Right renal pelvis (tissue), 4 donors: ENCODE measurements at places on chromosomes 4 and X. TPM values are rescaled to one million over a fixed set of nuclear protein-coding genes. Genes with fewer than 3 reads are reported as not detected.

The PHOX2B gene
- 0.17 TPM for polyA plus RNA-seq

The NDNF gene
- polyA plus RNA-seq: 67.4 TPM

The PAGE4 gene
- 0.79 TPM for polyA plus RNA-seq

The CLDN24 gene
- polyA plus RNA-seq: 0.69 TPM

The ETDB gene
- polyA plus RNA-seq: not detected

The PDZD11 gene
- polyA plus RNA-seq: 57.6 TPM

The SSX2 gene
- not detected for polyA plus RNA-seq
